Effector memory CD8-positive, alpha-beta T cell (primary cell): ENCODE measurements at places on chromosomes 2 and 18.

GRCh38 chr2:78132391-78133370, 610.5 kb upstream of the LRRTM4 start:
- DNase-seq: no peak

DNA sequence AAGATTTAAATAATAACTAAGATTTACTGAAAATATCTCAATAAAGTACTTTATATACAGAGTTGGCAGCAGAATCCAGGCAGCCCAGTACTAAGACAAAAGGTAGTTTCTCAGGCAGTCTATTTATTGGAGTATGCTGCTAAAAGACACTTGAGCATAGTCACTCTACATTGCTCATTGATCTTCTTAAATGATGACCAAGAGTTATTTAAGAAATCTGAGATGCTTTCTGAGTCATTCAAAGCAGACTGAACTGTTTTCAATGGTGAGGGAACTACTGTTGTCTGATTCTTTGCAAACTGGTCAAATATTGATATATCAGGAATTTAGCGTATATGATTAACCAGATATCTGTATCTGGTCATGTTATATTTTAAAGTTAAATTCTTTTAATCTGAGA, 133.6 kb downstream of the PHLPP1 start:
- DNase-seq: no peak

- DNase-seq: no peak
Measured at GRCh38 chr2:219378163-219378851, 9.4 kb downstream of the DNPEP start.

- no peak for DNase-seq
Measured at GRCh38 chr2:197998702-197999101, 194.3 kb downstream of the PLCL1 start.

GRCh38 chr2:77086478-77086877, 435.7 kb downstream of the LRRTM4 start:
- no peak for DNase-seq

DNA sequence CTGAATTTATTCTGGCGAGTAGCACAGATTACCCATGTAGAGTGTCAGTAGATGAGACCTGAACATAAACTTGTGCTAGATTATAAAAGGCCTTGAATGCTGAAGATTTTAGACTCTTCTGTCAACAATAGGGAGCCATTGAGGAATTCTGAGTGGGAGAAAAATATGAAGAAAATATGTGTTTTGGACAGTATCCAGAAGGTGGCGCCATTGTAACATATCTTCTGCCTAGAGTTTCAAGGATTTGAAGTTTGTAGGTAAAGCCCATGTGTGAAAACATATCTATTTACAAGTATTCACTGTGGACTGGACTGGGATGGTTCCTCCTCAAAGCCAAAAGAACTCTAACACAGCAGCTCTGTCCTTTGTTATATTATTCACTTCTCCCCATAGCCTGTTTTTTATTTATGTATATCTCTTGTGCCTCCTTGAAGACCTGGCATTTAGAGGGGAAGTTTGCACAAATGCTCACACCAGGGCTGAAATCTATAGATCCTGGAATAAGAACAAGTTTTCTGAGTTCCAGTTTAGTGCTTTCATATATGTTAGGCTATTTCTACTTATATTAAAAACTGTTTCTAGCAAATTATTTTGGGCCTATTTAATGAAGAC, 124.9 kb downstream of the RDH14 start:
- DNase-seq: peak; percentile 1

GRCh38 chr2:53842891-53843290, 16.9 kb downstream of the GPR75 start:
- DNase-seq: no peak

GRCh38 chr2:66185497-66186054, 249.3 kb upstream of the MEIS1 start:
- no peak for DNase-seq

- DNase-seq: no peak
Measured at GRCh38 chr2:162012565-162013058, 61.4 kb downstream of the DPP4 start.

DNA sequence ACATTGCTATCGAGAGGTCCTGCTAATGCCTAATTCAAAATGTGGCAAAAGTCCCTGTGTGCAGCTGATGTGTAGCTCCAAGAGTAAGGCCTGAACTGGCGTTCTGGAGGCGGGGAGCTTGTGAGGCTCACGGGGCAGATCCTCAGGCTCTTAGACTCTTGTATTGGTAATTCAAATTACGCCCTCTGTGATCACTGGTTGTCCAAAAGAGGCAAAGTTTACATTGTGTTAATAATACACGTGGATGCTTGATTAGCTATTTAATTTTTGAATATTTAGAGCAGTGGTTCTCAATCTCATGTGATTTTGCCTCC, 12.4 kb upstream of the CRYGA start:
- DNase-seq: no peak

GRCh38 chr2:23093513-23093912, 291.5 kb upstream of the KLHL29 start:
- no peak for DNase-seq

- no peak for DNase-seq
Measured at GRCh38 chr18:3384664-3385563, 65.1 kb upstream of the TGIF1 start.

DNA sequence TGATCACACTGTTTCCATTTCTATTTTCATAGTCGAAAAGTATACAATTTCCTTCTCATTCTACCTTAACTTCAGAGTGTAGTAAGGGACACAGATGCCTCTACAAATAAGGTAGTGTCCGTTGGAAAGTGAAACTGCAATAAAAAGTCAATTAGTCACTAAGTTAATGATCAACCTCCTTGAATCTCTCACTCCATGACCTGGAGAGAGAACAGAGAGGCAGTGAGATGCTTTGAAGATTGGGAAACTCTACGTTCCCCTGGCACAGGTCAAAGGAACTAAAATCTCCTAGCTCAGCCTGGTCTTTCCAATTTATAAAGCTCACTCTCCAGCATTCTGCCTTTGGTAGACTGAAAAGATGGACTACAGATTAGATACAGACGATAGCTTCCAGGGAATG, 153.8 kb upstream of the ACAA2 start:
- no peak for DNase-seq
